ENCODE measurements at places on chromosomes 3 and 15.

GRCh38 chr15:41971895-41972252 lies 483 bp downstream of the EHD4 start:
- DNase-seq, result no peak

GRCh38 chr3:94406595-94406994 lies 343.7 kb downstream of the NSUN3 start:
- no peak for DNase-seq

DNA sequence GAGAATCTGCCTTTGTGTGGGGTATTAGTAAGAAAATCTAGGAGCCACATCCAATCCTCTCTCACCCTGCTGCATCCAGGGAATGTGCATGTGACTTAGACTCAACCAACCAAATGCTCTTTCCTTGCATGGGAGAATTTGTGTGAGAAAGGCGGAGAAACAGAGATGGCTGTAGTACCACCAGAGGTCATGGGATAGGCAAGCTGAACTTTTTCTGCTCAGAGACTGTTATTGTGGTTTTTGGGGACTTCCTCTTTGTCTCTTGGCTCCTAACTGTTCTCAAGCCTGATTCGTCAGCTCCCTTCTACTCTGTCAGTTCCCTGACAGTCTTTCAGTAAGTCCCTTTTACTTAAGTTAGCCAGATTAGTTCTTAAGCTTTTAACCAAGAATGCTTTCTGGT lies 2.6 kb upstream of the ZSCAN2 start:
- peak; percentile 92 for DNase-seq

- DNase-seq, result peak; percentile 73
These were observed 229.5 kb downstream of the SHQ1 start for GRCh38 chr3:72618739-72619138.

DNA sequence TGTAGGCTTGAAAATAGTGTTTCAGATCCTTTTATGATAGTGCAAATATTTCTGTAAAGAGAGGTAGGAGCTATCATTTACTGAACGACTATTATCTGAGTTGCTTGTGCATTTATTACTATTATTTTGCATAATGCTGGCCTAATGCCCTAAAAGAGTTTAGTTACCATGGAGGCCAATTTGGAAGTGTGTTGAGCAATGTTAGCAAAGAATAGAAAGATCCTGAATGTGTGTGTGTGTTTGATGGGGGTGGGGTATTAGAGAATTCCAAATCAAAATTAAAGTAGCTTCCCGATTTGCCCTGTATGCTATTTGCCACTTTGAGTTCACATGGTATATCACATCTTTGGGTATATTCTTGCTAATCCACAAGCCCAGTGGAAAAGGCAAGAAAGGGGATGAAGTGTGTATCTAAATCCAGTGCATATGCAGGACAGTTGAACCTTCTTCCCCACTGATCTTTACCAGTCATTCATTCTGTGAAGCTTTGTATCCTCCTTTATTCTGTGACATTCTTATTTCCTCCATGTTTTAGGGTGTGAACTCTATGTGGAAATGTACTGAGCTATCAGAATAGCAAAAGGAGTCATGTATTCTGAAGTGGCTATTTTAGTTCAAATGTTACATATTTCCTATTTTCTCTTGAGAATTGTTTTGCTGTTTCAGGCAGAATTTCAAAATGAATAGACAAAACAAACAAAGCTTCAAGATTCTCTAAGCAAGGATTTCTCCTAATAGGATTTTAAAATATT lies 45.7 kb upstream of the PLSCR5 start:
- DNase-seq, result no peak

- DNase-seq, result peak; percentile 35
These were observed 88.7 kb downstream of the LIPC start for GRCh38 chr15:58520464-58520863.

GRCh38 chr15:48472756-48473155 lies 141.5 kb downstream of the DUT start:
- peak; percentile 17 for DNase-seq

DNA sequence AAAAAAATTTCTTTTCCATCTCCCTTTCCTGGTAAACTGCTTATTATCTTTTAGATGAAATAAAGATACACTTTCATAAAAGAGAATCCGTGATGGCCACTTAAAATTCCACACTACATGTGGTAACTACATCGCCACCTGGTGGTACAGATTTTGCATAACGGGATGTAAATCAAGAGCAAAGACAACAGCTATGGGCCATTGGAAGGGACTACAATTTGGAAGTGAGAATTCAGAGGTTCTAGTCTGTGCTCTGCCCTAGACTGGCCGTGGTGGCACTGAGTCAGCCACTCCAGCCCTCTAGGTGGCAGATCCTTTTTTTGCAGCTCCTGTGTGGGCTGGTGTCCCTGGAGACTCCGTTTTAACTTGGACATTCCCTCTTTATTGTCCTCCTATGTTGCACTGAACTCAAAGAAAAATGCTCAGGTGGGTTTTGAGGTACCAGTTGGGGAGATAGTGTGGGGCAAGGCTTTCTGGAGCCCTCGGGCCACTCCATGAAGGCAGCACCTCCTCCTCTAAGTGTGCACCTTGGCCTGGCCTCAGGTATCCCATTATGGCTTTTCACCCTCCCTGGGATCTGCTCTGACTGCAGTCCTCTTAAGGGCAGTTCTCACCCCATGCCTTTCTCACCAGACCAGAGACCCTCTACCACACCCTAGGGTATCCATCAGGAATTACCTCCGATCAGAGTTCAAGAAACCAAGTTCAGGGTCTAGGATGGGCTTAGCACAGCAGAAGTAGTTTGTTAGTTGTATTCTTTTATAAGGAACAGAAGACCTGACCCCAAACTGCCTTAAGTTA lies 54.9 kb downstream of the SPSB4 start:
- DNase-seq, result peak; percentile 89

DNA sequence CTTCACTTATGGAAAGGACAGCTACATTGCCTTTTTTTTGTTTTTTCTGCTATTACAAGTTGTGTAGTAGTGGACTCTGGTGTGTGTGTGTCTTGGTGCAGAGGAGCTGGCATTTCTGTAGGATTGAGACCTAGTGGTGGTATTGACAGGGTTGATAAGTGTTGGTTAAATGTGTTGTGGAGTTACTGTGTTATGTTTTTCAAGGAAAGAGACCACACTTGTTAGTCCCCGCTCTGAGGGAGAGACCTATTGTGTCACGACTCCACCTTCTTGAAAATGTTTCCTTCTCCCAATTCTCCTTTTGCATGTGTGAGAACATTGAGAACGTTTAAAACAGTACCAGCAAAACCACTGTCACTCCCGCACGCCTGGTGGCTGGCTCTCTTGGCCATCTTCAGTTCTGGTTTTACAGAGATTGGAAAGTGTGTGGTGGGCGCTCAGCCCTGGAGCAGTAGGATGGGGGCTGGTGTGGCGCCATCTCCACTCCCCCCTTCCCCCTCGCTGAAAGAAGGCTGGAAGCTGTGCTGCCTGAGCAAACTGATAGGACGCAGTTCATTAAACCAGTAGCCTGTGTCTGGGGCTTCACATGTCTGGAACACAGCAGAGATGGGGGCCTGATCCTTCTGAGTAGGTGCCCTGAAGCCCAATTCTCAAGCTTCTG lies 5.5 kb downstream of the KLF13 start:
- peak; percentile 60 for DNase-seq

GRCh38 chr3:24678421-24678865 lies 183.8 kb upstream of the THRB start:
- DNase-seq, result peak; percentile 72

DNA sequence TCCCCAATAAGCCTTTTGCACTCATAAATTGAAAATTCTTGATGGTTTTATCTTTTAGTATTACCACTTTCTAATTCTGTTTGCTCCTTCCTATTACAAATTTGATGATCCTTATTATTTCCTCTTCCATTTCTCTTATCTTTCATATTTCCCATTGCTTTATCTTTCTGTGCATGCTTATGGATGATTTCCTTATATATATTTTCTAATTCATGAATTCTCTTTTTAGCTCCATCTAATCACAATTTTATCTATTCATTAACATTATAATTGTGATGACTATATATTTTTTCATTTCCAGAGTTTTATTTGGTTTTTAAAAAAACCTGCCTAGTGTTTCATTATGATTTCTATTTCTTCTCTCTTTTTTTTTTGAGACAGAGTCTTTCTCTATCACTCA lies 17.9 kb downstream of the FOXL2NB start:
- DNase-seq, result no peak

- DNase-seq, result no peak
These were observed 90.0 kb downstream of the ST6GAL1 start for GRCh38 chr3:187020376-187020775.

GRCh38 chr3:152040319-152040718 lies 166.9 kb downstream of the SUCNR1 start:
- DNase-seq, result no peak

DNA sequence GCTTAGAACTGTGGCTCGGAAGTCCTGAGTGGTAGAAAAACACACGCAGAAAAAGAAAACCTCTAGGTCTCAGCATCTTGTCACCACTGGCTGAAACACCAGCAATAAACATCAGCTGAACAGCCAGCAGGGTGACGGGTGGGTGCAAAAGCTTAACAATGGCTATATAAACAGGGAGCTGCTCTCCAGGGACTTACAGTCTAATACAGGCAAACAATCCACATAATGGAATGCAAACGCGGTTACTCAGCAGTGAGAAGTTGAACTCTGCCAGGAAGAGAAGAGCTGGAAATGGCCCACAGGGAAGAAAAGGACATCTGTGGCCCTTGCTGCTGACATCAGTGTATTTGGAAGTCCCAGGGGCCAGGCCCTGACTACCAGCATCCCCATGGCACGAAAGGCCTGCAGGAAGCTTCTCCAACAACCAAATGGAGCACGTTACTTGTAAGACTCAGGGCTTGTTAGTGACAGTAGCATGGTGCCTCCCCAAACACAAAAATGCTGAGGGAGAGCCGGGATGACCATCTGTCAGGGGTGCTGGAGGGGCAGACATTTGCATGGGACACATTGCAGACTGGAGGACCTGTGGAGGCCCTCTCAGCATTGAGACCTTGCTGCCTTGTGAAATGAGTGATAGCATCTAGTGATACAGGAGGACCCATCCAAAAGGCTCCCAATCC lies 3.0 kb downstream of the HEG1 start:
- DNase-seq, result no peak

DNA sequence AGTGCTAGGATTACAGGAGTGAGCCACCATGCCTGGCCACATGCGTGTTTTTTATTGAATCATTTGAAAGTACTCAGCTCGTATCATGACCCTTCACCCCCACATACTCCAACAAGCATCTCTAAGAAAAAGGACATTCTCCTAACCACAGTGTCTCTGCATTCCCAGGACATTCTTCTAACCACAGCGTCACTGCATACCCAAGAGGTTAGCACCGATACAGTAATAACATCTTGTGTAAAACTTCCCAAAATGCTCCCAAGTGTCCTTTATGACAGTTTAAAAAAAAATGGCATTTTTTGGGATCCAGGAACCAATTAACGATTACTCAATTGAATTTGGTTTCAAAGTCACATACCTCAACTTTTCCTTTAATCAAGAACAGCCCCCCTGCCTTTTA lies 39.6 kb downstream of the FLNB start:
- no peak for DNase-seq

DNA sequence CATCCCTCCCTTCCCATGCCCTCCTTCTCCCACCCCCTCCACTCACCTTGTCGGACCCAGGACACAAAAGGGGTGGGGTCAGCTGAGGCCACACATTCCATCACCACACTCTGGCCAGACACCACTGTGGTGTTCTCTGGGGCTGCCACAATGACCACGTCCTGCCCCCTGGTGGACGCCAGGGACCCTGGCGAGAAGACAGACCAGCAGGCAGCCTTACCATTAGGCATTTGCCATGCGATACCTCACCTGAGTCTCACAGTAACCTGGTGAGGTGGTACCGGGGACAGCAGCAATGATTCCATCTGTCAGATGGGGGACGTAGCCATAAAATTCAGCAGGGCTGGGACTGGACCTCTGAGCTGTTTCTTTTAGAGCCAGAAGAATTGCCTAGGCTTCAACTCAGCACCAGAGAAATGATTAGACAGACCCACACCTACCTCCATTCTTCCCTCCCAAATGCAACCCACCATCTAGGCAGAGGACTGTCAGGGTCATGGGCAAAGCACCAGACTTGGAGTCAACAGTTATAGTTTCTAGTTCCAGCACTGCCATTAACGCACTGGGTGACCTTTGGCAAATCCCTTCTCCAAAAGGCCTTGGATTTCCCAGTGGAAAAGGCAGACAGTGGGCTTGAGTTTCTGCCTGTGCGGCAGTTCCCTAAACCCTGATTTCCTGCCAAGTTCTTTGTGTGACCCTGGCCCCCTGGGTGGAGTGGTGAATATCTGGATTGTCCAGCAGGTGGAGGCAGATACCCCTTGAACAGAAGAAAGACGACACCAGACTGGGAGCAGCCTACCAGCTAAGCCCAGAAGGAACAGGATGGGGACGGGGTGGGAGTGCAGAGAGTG lies 21.8 kb downstream of the IGDCC4 start:
- peak; percentile 81 for DNase-seq

- no peak for DNase-seq
These were observed 93.5 kb upstream of the SOX2 start for GRCh38 chr3:181618260-181618659.

Measured in hematopoietic multipotent progenitor cell treated with erythropoietin and hydrocortisone succinate and interleukin-3 and kit ligand, for 6 days (in vitro differentiated cells).